H9 (cell line): ENCODE measurements at places on chromosomes 7 and 10. TPM values are rescaled to one million over a fixed set of nuclear protein-coding genes. Genes with fewer than 3 reads are reported as not detected.

DNA sequence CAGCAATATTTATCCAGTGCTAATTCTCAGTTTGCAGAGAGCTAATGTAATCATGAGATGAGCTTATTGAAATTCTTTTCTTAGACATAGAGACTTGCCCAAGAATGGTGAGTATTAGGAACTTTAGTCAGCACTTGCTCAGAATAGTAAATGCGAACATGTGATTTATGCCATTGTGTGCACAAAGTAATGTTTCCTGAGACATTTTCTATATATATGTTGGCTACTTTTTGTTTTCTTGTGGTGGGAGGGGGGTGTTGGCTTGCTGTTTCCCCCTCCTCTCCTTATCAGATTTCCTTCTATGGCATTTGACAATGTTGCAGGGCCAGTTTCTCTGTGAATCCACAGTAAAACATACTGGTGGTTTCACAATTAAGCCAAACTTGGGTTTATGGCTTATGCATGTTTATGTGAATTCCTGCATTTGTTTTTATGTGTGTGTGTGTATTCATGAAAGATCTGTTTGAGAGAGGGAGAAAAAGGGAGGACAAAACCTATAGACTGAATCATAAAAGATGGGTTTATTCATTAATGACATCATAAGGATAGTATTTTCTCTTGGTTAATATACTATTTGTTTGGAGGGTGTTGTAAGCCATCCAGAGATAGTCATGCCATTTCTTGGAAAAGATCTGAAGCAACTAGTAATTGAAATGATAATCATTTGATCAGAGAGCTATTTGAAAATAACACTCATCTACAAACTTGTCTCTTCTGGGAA, 36.3 kb downstream of the ARID5B start:
- H3K36me3 ChIP-seq, result no peaks in the 10 kb centered on the region; the same call in 1 of the 2 replicates
- no peak overlapping the region for H3K4me3 ChIP-seq
- no peak for DNase-seq
- H3K27ac ChIP-seq, result no peak overlapping the region
- H3K4me1 ChIP-seq, result no peaks in the 10 kb centered on the region
- no peaks in the 10 kb centered on the region for H3K27me3 ChIP-seq

DNA sequence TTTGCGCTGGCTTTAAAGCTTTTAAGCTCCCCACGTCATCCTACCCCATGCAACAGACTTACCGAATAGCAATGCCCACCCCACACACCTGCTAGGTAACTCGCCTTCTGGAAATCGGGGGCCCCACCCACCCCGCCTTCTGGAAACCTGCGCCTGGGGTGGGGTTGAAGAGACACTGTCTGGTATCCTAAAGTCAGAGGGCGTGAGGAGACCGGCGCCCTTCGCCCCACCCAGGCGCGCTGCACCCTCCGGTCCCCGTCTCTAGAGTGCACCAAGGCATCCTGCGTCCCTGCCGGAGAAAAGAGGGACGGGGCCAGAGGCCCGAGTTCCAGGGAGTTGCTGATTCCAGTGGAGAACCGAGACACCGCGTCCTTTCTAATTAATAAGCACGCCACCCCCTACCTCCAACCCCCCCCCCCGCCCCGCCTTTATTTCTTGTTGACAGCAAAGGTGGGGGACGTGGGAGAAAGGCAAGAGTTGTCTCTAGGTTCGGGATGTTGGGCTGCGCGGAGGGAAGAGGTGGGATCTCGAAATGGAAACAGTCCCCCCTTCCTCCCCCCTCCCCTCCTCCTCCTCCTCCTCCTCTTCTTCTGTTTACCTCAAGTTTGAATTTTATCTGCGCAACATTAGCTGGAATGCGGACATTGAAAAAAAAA, 220.9 kb upstream of the MKLN1 start:
- H3K27ac ChIP-seq, result no peak overlapping the region
- H3K4me1 ChIP-seq, result peaks cover 10% of the 10 kb centered on the region
- H3K27me3 ChIP-seq, result no peaks in the 10 kb centered on the region; the same call in 1 of the 2 replicates
- peak; percentile 44 for DNase-seq

DNA sequence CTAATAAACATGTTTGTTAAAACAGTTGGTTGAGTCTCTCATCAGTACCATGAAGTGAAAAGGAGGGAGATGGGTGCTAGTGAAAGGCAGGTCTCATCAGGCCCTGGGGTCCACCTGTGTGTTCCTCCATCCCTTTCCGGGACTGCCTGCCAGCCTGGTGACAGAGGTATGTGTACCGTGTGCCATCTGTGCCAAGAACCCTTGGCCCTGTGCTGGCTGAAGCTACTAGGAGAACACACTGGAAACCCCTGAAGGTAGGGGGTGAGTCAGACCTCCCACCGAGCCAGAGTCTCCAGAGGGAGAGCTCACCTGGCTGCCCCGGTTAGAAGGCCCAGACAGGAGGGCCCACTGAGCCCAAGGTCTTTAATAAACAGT, 2.3 kb downstream of the DDIT4 start:
- H3K4me3 ChIP-seq, result peak overlapping the region; percentile 87
- H3K4me1 ChIP-seq, result peaks cover 2% of the 10 kb centered on the region; the same call in 1 of the 2 replicates
- peaks cover 24% of the 10 kb centered on the region for H3K36me3 ChIP-seq
- no peak overlapping the region for H3K27ac ChIP-seq

DNA sequence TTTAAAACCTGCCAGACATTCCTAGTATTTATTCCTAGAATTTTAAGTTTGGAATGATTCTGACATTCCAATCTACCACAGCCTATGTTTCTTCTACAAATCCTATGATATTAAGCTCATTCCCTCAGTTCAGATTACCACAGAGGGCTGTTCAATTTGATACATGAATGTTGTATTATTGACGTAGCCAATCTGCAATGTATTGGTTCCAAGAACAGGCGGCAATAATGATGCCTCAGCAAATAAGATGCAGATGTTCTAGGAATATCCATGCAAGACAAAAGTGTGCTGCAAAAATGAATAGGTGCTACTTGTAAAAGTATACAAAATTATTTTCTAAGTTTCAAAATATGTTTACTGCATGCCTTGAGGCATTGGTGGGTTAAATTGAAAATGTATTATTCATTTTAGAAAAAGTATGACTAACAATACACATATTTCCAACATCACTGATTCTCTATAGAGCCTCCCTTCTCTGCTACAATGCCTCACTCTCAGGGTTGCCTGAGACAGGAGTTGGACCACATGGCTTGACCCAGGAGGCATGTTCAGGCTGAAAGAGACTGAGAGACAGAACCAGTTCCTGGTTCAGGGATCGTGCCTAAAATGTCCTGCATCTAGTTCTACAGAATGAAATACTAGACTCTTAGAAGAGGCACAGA, 94.1 kb upstream of the CREB5 start:
- H3K27ac ChIP-seq, result no peak overlapping the region
- DNase-seq, result no peak
- no peaks in the 10 kb centered on the region for H3K36me3 ChIP-seq
- 0 out of 2 replicates have a peak, but pooled peaks cover 2% of the 10 kb centered on the region for H3K4me1 ChIP-seq
- no peaks in the 10 kb centered on the region for H3K27me3 ChIP-seq

DNA sequence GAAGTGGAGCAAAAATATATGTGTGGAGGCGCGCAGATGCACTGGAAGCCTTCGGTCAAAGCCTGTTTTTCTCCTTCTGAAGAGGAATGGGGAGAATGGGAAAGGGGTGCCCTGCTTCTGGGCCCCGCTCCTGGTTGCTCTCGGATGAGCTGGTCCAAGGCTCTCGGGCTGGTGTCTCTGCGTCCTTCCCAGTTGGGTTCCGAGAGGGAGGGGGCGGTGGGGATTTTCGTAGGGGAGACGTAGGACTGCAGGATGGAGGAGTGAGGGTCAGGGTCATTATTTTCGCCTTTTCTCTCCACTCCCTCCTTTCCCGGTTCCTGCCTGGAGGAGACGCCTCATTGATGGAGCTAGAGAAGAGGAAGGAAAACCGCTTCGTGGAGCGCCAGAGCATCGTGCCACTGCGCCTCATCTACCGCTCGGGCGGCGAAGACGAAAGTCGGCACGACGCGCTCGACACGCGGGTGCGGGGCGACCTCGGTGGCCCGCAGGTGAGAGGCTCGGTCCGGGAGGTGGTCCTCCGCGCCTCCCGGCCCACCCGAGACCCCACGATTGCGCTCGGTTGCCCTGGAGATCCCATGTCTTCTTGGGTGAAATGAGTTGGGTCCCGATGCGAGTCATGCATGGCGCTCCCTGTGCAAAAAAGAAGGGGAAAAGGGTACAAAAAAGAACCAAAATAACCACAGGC, 790 bp downstream of the ADAM22 start:
- H3K27ac ChIP-seq, result no peak overlapping the region
- no peaks in the 10 kb centered on the region for H3K27me3 ChIP-seq
- peak; percentile 35 for DNase-seq
- no peaks in the 10 kb centered on the region for H3K4me1 ChIP-seq

The AGMO gene
- total RNA-seq, result 0.70 and 0.83 TPM in 2 replicates

DNA sequence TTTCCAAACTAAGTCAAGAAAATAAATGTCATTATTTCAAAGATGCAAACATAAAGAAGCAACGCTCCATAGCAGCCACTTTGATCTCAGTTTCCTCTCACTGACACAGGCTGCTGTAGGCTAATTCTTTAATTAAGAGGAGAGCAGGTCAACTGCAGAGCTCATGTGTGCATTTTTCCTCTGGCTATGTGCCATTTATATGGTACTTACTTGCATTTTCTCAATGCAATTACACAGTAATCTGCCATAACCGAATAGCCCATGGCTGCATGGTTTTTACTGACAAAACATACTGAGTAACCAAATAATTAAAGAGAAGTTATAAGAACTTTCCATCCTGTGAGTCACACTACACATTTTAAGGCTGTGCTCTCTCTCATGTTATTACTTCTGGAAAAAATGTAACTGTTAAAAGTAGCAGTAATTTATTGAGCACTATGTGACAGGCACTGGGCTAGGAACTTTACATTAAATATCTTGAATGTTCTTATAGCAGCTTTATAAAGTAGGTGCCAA, 122.0 kb downstream of the ELAPOR2 start:
- no peak for DNase-seq
- no peak overlapping the region for H3K4me3 ChIP-seq
- H3K4me1 ChIP-seq, result no peaks in the 10 kb centered on the region
- no peak overlapping the region for H3K27ac ChIP-seq

DNA sequence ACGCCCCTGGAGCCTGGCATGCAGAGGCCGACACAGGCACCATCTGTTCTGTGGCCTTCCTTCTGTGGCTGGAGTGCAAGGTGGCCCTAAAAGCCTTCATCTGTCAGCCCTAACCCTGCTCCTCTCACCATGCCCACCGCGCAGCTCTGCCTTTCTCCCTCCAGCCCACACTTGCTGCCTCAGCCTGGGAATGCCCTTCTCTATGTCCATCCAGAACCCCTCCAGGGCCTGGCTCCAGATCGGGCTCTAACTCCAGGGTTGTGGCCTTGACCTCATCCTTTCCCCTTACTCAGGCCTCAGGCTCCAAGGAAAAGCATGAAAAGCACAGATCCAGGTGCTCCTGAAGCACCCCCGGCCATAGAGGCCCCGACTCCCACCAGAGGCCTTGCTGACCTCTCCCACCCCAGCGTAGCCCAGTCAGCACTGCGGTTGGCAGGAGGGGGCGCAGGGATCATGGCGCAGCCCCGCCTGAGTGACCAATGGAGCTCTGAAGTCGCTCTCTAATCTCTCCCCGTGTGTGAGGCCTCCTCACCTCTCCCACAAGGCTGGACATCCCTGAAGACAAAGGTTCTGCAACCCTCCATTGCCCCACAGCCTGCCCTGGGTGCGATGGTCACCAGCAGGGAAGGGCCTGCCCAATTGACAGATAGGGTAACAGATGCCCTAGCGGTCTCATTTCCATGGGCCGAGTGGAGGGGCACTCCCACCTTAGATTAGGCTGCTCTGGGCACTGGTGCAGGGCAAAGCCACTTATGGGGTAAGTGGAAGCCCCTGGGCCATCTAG, 9.2 kb downstream of the ZCCHC24 start:
- no peak overlapping the region; the same call in 2 of the 3 replicates for H3K4me3 ChIP-seq
- no peak for DNase-seq
- no peaks in the 10 kb centered on the region for H3K27me3 ChIP-seq

The DKK1 gene
- total RNA-seq, result 0.64 and 1.1 TPM in 2 replicates

The LMTK2 gene
- 22.3 and 24.9 TPM in 2 replicates for total RNA-seq

DNA sequence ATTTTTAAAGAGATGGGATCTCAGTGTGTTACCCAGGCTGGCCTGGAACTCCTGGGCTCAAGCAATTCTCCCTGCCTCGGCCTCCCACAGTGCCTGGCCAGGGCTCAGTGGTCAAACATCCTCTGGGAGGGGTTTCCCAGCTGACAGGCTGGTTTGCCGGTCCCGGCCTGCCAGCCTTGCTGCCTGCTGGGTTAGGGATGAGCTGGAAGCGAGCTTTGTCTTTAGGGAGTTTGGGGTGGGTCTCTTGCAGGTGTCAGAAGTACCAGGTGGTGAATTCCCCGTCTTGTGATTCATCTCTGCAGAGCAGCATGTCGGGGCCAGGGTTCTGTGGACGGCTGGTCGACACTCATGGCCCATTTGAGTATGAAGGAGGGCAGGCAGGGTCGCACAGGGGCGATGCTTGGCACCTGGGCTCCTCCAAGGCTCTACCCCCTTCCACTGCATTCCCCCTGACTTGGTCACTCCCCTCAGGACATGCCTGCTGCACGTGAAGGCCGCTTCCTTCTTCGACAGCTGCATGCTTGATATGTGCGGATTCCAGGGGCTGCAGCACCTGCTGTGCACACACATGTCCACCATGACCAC, 30.3 kb downstream of the ZAN start:
- H3K27ac ChIP-seq, result no peak overlapping the region
- no peak for DNase-seq
- H3K4me1 ChIP-seq, result no peaks in the 10 kb centered on the region
- H3K4me3 ChIP-seq, result no peak overlapping the region
- H3K27me3 ChIP-seq, result no peaks in the 10 kb centered on the region

GRCh38 chr7:34057956-34058355, 152.6 kb downstream of the BMPER start:
- no peak overlapping the region for H3K27ac ChIP-seq
- H3K4me1 ChIP-seq, result peaks cover 13% of the 10 kb centered on the region; the same call in 1 of the 2 replicates
- DNase-seq, result no peak
- H3K36me3 ChIP-seq, result no peaks in the 10 kb centered on the region

- no peak overlapping the region for H3K27ac ChIP-seq
- no peaks in the 10 kb centered on the region for H3K4me1 ChIP-seq
- no peak overlapping the region for H3K4me3 ChIP-seq
- DNase-seq, result no peak
- H3K36me3 ChIP-seq, result no peaks in the 10 kb centered on the region; the same call in 1 of the 2 replicates
- no peaks in the 10 kb centered on the region for H3K27me3 ChIP-seq
Observed at GRCh38 chr7:44976746-44977196, 2.0 kb downstream of the MYO1G start.

- H3K36me3 ChIP-seq, result no peaks in the 10 kb centered on the region
- H3K27me3 ChIP-seq, result no peaks in the 10 kb centered on the region
- no peaks in the 10 kb centered on the region for H3K4me1 ChIP-seq
- H3K27ac ChIP-seq, result no peak overlapping the region
- no peak for DNase-seq
Observed at GRCh38 chr7:135467207-135467711, 42.6 kb downstream of the CNOT4 start.
